ENCODE measurements at places on chromosomes 7 and 10.
A peak's percentile ranks its signal among the peaks of the same experiment; 100 is the strongest.

- DNase-seq = no peak
Observed at GRCh38 chr10:103595933-103596726, 102.6 kb downstream of the NEURL1 start.

DNA sequence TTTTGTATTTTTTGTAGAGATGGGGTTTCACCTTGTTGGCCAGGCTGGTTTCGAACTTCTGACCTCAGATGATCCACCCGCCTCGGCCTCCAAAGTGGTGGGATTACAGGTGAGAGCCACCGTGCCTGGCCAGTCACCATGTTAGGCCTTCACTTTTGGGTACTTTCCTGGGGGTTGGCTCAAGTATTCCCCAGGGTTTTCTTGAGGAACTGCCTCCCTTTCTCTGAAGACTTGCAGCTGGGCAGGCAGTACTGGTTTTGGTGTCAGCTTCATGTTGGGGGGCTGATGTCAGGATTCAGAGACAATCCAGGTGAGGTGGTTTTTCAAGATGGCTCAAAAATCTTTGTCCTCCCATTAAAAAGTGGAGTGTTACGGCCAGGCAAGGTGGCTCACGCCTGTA lies 7.7 kb downstream of the ZNHIT1 start:
- DNase-seq = no peak

GRCh38 chr7:95874541-95875265 lies 102.3 kb downstream of the DYNC1I1 start:
- no peak for DNase-seq

- peak; percentile 21 for DNase-seq
Observed at GRCh38 chr7:85186083-85186520, 754 bp downstream of the SEMA3D start.

DNA sequence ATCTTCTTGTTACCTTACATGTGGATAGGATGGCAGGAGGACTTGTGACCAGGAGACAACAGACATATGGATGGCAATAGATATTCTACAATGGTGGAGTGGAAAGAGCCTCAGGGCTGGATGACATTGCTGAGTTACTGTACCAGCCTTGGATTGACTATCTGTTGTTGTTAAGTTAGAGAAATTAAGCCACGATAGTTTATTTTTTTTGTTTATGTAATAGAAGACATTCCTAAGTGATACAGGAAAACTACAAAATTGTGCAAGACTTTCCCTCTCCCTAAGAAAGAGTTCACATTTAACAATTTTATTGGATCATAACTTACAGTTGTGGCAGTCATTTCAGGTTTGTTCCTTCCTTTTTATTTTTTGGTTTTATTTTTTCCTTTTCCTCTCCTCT lies 230.7 kb upstream of the CACNA2D1 start:
- DNase-seq = no peak

DNA sequence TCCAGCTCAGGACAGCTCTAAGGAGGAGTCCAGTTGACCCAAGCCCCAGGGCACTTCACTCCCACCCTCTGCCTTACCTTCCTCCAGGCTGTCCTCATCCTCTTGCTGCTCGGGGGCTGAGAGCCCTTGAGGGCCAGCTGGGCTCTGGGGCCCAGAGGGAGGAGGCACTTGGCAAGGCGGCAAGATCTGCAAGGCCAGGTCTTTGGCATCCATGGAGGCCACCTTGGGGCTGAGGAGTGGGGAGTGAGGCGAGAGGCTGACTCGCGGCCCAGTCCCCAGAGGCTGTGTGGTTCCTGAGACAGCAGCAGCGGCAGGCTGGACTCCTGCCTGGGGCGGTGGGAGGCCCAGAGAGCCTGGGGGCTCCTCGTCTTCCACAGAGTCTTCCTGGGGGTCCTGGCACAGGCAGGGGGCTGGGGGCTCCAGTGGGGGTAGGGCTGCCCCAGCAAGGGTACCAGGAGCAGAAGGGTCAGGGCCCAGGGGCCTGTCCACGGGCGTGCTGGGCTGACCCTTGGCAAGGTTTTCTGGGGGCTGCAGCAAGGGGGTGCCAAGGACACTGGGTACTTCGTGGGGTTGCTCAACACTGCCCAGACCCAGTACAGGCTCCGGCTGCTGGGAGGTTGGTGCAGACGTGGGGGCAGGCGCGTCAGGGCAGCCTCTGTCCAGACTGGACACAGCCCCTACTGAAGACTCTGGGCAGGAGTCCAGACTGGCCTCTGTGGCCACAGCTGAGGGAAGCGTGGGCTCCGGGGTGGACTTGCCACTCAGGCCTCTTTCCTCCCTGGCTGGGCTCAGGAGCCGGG lies 6.5 kb downstream of the NACAD start:
- no peak for DNase-seq

GRCh38 chr10:120684226-120684625 lies 166.9 kb upstream of the WDR11 start:
- no peak for DNase-seq

GRCh38 chr7:126700807-126701604 lies 551.7 kb downstream of the GRM8 start:
- no peak for DNase-seq

DNA sequence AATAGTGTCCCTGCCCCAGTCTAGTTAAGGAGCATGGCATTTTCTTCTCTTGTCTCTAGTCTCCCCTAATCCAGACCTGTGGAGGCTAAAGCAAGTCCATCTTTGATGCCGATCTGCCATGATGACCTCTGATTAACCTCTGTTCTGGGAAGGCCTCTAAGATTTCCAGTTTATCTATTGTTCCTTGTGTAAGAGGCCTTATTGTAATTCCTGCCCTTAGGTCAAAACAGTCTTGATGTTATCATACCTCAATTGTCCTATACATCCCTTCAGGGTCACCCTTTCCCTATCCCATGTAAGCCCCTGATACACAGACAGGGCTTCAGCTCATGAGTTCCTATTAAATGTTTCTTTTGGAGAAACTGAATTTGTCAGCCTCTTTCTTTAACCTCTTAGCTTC lies 4.9 kb upstream of the ZMIZ2 start:
- DNase-seq = no peak

All from colonic mucosa (tissue), 4 donors.